ENCODE measurements at places on chromosomes 7 and 10.

DNA sequence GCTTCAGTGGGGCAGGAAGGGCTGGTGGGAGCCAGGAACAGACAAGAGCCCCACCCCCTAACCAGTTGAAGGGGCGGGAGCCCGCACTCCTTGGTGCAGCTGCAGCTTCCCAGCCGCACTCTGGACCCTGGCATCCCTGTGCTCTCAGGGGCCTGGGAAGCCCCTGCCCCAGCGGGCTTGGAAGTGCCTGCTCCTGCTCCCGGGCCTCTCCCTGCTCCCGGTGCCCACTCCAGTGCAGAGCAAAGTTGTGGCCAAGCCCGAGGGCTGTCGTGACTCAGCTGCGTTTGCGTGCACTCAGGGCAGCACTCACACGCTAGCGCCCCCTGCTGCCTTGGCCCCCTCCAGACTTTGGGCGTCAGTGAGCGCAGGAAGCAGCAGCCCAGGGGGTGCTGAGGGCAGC, 883.8 kb downstream of the LRMDA start:
- no peak overlapping the region for H3K27ac ChIP-seq
- H3K4me3 ChIP-seq: no peak overlapping the region
- no peaks in the 10 kb centered on the region for H3K36me3 ChIP-seq
- DNase-seq: no peak

GRCh38 chr7:91342346-91342745, 78.1 kb downstream of the FZD1 start:
- DNase-seq: no peak
- no peak overlapping the region for H3K27ac ChIP-seq
- H3K4me3 ChIP-seq: no peak overlapping the region

GRCh38 chr10:88322324-88323063, 260.6 kb downstream of the RNLS start:
- no peak overlapping the region for H3K4me3 ChIP-seq
- H3K27me3 ChIP-seq: no peaks in the 10 kb centered on the region
- no peak overlapping the region for H3K27ac ChIP-seq
- H3K4me1 ChIP-seq: no peaks in the 10 kb centered on the region
- H3K36me3 ChIP-seq: peaks cover 20% of the 10 kb centered on the region

DNA sequence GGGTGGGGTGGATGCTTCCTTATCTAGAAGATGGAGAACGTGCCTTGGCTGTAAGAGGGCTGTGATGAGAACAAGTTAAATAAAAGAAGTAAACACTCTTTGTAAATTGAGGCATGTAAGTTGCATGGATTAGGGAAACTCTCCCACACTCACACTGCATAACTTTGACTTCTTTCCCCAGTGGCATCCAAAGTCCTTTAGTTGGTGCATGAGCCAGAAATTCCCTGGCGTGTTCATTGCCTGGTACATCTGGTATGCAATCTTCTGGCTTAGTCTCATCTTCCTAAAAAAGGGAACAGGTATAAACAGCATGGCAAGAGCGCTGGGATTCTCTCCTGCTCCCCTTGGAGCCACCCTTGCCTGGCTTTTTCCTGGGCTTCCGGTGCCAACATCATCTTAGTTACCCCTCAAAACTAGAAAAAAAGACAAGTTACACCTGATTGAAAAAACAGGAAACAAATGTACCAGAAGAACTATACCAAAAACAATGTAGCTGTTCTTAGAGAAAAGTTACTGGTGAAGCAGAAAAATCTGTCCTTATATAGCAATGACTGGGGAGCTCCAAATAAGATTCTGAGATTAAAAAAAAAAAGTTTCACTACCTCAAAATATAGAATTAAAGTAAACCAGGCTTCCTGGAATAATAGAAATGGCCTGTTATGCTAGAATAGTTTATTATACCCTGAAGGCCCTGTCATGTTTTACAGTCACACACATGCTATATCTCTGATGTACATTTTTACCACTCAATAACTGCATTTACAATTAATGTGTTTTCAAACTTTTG, 9.9 kb downstream of the RP9 start:
- H3K4me1 ChIP-seq: peaks cover 6% of the 10 kb centered on the region
- H3K27me3 ChIP-seq: no peaks in the 10 kb centered on the region
- peak overlapping the region; percentile 59 for H3K27ac ChIP-seq
- no peak for DNase-seq
- no peak overlapping the region for H3K4me3 ChIP-seq

GRCh38 chr7:118087126-118087525, 96.8 kb upstream of the LSM8 start:
- H3K27ac ChIP-seq: no peak overlapping the region
- peaks cover 20% of the 10 kb centered on the region for H3K27me3 ChIP-seq
- DNase-seq: no peak
- H3K4me3 ChIP-seq: no peak overlapping the region

DNA sequence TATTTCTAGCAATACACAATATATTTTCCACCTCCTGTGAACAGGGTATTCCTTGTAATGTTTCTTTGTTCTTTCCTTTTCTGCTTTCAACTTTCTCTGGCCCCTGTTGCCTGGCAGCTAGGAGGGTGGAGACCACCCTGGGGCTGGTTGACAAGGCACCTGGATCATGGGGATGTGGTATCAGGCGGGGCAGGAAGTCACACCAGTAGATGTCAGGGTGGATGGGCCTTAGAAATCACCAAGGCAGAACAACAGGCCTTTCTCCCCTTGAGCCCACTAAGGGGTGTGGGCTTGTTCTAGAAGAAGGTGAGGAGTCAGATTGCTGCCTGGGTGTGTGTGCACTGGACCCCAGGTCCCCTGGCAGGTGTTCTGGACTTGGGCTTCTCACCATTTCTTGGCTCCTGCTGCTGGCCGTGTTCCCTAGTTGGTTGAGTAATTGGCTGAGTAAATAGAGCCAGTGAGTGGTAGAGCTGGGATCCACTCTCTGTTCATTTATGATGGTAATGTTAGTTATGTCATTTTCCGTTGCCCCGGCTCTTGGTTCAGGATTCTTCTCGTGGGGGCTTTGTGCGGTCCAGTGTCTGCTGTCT, 24.9 kb downstream of the ZNF783 start:
- no peak overlapping the region for H3K4me3 ChIP-seq
- no peak overlapping the region for H3K27ac ChIP-seq
- no peaks in the 10 kb centered on the region for H3K27me3 ChIP-seq
- H3K36me3 ChIP-seq: peaks cover 7% of the 10 kb centered on the region

DNA sequence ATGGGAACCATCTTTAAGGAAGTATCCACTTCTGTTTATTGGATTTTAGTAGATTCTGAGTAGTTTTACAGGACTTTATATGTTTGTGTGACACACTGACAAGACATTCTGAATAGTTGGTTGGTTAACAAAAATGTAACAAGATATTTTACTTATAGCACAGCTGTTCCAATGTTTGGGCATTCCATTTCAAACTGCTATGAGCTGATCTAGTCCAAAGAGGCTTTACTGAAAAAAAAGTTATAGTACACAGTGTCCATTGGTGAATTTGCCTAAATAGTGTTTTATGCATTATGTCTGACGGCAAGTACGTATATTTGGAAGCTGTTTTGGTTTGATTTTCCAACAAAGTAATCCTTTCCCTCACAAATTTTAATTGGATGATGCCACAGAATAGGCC, 99.1 kb downstream of the SAMD9 start:
- H3K27ac ChIP-seq: no peak overlapping the region
- no peaks in the 10 kb centered on the region for H3K27me3 ChIP-seq
- no peaks in the 10 kb centered on the region for H3K36me3 ChIP-seq
- DNase-seq: no peak
- H3K4me3 ChIP-seq: no peak overlapping the region

DNA sequence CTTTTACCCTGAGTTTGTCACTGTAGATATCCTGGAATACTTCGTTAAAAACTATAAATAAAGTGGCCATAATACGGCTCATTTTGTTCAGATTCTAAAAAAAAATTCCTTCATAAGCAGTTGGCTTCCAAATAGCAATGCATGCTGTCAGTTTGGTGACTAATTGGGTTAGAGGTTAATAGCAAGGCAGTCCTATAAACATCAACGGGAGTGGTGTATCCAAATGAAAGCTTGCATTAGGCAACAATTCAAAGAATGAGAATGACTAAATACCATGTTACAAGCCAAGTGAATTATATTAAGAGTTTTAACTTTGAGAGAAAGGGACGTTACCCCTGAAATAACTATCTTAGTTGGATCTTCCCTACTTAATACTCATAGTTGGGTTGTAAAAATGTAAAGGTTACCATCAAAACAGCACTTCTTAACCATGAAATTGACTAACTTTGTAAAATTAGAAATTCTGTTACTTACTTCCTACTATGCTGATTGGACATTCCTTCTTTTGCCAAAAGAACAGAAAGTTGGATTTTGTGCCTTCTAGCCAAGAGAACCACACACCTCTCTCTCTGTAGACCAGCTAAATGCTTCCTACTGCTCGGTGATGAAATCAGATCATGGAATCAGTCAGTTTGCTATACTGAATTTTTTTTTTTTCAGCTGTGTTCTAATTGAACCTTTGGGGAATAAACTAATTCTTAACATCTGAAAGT, 98.0 kb downstream of the KAT6B start:
- DNase-seq: no peak
- no peak overlapping the region for H3K4me3 ChIP-seq
- peaks cover 39% of the 10 kb centered on the region for H3K4me1 ChIP-seq
- H3K27me3 ChIP-seq: no peaks in the 10 kb centered on the region
- no peak overlapping the region for H3K27ac ChIP-seq

DNA sequence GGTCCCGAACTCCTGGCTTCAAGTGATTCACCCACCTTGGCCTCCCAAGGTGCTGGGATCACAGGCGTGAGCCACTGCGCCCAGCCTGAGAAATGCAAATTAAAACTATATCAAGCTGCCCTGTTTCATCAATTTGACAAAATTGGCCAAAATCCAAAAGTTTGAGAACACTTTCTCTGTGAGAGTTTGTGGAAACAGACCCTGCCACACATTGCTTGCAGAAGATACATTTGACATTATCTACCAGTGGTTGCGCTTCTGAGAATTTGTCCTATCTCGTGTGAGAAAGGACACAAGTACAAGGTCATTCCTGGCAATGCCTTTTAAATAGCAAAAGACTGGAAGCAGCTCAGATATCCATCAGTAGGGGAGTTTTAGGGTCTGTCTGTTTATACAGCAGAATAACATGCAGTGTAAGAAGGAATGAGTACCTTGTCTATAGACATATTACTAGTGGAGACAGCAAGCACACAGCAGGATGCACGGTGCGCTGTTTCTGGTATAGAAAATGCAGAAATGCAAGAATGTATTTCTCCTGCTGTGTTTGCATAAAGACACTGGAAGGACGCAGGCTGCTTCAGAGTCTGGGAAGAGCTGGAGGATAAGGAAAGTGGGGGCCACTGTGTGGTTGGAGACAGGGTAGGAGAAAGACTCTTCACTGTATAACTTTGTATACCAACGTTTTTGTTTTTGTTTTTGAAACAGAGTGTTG, 4.3 kb downstream of the LHPP start:
- H3K27ac ChIP-seq: no peak overlapping the region
- no peaks in the 10 kb centered on the region for H3K27me3 ChIP-seq
- H3K4me1 ChIP-seq: peaks cover 27% of the 10 kb centered on the region
- peaks cover 4% of the 10 kb centered on the region for H3K36me3 ChIP-seq

DNA sequence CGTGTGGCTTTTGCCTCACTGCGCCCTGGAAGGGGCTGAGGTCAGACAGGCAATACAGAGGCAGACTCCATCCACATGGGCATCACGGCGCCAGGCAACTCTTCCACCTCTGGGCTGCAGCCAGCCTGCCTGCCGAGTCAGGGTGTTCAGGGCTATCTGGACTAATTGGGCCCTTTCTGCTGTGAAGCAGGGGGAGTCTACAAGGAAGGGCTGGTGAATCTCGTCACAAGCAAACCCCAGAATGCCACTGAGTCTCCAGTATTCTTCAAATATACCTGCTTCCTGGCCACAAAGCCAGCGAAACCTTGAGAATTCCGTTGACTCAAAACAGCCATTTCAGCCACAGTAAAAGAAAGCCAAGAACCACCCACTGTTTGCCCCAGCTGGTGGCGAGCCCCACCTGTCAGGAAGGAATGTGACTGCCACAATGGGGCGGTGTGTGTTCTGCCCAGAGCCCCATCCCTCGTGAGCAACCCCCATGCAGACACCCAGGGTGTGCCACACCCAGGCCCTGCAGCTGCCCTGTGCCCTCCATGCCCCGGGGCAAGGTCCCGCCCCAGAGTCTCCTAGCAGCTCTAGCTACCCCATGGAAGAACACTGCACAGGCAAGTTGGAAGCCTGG, 117.3 kb downstream of the FAM53B start:
- DNase-seq: peak; percentile 67
- peaks cover 8% of the 10 kb centered on the region for H3K27me3 ChIP-seq

GRCh38 chr7:16419859-16420258, 1.5 kb downstream of the CRPPA start:
- no peaks in the 10 kb centered on the region for H3K36me3 ChIP-seq
- H3K4me1 ChIP-seq: peaks cover 22% of the 10 kb centered on the region
- no peak for DNase-seq

- no peaks in the 10 kb centered on the region for H3K36me3 ChIP-seq
- DNase-seq: no peak
- H3K27ac ChIP-seq: no peak overlapping the region
- no peak overlapping the region for H3K4me3 ChIP-seq
Observed at GRCh38 chr7:13077466-13077865, 390.0 kb downstream of the ARL4A start.

- no peak overlapping the region for H3K27ac ChIP-seq
- H3K4me1 ChIP-seq: peaks cover 3% of the 10 kb centered on the region
- H3K27me3 ChIP-seq: peaks cover 2% of the 10 kb centered on the region
- no peak overlapping the region for H3K4me3 ChIP-seq
- DNase-seq: no peak
Observed at GRCh38 chr7:50695026-50695425, 87.7 kb downstream of the GRB10 start.

GRCh38 chr7:82633592-82633991, 190.0 kb upstream of the CACNA2D1 start:
- no peak overlapping the region for H3K4me3 ChIP-seq
- no peak for DNase-seq
- H3K27ac ChIP-seq: no peak overlapping the region
- H3K4me1 ChIP-seq: no peaks in the 10 kb centered on the region

DNA sequence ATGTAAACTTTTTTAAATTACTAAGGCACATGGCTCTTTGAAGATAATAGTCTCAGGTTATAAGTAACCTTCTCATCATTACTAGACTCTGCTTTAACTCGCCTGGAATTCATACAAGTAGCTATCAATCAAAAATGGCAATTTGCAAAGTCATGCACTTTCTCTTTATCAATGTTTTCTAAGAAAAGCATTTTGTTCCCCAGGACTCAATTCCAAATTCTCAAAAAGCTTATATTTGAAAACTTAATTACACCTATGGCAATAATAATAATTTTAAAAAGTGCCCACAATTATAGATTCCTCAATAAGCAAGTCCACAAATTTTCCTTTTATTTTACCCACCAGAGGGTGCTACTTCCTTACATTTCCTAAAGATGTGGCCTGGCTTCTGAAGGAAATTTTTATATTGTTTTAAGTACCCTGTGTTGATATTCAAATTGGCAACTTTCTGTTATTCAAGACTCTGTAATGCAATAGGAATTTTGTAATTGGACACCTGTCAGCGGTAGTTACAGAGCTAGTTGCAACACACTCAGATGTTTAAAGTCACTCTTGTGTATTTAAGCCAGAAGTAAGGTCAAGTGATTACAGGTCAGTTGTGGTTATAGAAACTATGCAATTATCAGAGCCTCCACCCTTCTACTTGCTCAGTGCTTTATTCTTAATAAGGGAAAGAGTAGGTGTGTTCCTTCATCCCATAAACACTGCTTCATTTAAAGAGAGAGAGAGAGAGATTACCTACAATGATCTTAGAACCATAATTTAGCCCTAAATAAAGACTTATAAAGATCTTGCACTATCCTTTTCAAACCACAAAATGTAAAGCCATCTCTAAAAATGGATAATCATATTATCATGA, 47.1 kb upstream of the HYAL4 start:
- no peaks in the 10 kb centered on the region for H3K36me3 ChIP-seq
- no peak overlapping the region for H3K4me3 ChIP-seq
- H3K27me3 ChIP-seq: no peaks in the 10 kb centered on the region
- DNase-seq: no peak
- H3K27ac ChIP-seq: no peak overlapping the region
